ENCODE measurements at places on chromosomes 13 and 19.

DNA sequence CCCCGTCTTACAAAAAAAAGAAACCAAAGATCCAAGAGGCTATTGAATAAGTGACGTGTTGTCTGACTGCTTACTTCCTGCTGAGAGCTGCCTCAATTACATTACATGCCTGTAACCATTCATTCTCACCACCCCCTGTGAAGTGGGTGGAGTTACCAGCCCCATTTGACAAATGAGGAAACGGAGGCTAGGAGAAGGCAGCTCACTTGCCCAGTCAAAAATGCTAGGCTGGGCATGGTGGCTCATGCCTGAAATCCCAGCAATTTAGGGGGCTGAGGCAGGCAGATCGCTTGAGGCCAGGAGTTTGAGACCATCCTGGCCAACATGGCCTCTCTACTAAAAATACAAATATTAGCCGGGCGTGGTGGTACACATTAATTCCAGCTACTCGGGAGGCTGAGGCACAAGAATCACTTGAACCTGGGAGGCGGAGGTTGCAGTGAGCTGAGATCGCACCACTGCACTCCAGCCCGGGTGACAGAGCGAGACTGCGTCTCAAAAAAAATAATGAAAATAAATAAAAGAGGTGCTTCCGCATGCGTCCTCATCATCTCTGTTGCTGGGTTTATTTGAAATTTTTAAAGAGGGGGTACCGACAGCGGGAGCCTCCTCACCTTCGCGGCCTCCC lies 499 bp downstream of the LSM7 start:
- peak; percentile 39 for DNase-seq

DNA sequence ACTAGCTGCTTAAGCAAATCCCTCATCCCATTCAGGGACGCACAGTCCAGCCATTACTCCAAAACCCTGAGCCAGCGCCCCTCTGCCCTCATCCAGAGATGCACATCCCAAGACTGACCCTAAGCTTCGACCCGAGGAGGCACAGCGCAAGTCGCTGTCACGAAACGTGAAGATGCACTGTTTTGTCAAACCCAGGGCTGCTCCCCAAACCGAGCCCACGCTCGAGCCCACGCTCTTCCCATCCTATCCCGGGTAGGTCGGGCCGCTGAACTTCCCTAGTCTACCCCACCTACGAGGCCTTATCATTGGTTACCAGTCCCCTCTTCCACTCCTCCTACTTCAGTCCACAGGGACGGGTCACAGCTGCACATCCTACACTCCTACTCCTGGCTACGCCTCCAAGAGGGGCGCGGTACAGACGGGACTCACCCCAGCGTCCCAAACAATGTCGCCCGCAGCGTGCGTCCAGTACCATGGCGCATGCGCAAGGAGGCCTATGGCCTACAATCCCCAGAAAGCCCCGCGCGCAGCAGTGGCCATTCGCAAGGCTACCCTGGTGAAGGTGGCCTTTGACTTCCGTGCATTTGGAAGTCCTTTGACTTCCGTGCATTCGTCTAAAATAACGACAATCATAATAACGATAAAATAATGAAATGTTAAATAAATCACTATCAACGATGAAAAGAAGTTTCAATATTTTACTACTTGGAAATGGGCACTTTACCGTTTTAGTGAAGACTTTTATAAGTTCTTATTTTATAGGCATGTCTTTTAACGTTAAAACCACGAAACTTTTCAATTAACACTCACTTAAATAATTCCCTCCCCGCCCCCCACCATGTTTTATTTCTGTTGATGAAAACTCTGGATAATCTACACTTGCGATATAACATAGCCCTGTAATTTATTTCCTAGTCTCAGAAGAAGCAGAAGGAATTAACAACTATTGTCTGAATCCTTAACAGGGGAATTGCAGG lies at the start of gene ZNF285:
ZNF285 (minus strand) TSS at position 470 of the 977 bp plus-strand sequence. CDS start 4,395 bp downstream, outside the sequence.
- no peak for DNase-seq

DNA sequence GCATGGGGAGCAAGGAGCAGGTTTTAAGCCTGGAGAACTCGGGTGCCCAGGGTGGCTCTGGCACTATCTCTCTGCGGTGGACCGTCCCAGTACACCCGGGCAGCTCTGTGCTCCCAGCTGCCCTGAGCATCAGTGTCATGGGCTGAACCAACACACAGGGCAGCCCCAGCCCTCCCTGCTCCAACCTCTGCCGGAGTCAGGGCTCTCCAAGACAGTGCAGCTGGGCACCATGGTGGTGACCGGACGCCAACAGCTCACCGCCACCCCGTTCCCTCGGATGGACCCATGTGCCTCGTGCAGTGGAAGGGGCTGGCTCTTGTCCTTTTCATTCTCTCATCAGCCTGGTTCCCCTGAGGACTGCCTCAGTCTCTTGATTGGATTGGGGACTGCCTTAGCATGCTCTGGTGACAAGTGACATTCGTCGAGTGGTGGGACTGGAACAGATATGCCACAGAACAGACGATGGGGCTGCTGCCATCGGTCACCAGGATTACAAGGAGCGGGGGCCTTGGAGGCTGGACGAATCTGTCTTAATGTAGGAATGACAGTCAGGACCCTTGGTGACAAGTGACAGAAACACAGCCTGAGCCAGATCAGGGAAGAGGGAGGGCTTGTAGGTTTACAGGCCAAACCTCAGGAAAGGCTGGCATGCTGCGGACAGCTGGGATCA lies 25.7 kb upstream of the VSTM2B start:
- no peak for DNase-seq

DNA sequence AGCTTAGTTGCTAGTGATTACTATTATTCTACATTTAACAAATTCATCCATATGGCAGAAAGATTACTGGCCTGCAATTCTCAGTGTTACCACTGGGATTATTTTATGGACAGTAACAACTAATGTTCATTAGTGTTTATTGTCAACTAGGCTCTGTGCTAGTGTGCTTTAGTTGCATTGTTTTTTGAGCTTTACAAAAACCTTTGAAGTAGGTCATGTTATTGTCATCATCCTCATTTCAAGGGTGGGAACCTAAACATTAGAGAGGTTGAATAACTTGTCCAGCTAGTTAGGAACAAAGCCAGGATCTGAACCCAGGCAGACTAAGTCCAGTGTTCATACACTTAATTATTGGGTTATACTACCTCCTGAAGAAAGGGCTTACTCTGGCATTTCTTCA lies 27.8 kb upstream of the TDRD3 start:
- DNase-seq = no peak

GRCh38 chr19:48370955-48371354 lies 6.8 kb downstream of the SYNGR4 start:
- DNase-seq = no peak

- DNase-seq = no peak
These were observed 1.4 kb downstream of the STK11 start for GRCh38 chr19:1206864-1207450.

- DNase-seq = no peak
These were observed 904.8 kb upstream of the PCDH20 start for GRCh38 chr13:62320129-62321108.

DNA sequence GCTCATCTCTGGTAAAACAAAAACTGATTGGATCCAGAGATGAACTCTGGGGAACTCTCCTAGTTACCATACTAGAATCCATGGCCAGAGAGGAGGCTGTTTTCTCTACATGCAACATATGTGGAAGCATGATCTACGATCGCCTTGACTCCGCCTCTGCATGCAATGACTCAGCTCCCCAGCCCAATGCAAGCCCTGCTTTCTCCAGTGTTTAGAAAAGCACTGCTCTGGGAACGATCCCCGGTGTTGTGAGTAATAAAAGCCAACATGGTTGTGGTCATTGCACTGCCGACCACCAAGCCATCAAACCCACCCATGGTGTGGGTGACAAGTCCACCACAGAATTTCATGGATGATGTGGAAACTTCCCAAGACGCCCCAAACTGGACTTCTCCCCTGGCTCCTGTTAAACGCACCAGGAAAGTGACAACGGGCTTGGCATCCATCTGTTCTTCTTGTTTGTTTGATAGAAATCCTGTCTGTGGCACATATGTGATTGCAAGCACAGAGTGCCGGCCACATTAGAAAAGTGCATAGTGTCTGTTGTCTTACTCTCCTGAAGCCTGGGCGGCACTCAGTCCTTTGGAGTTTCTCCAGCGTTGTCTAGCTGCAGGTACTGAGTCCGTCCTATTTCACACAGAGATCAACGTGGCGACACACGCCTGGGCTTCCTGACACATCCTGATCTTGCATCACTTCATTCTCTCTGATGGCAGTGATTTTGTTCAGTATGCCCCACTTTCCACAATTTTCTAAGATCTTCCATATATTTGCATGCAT lies 36.4 kb upstream of the VSTM2B start:
- no peak for DNase-seq

Measured in NCI-H446 treated with DMSO at 0.1 percent for 48 hours (cell line).